T-helper 17 cell (primary cell): ENCODE measurements at places on chromosomes 4 and X. TPM values are rescaled to one million over a fixed set of nuclear protein-coding genes. Genes with fewer than 3 reads are reported as not detected.

CNKSR2 gene
- 4.4 TPM for total RNA-seq

ANXA5 gene
- total RNA-seq: 103 TPM

GRCh38 chr4:125303821-125304220, 10.9 kb upstream of the FAT4 start:
- H3K36me3 ChIP-seq: no peaks in the 10 kb centered on the region
- H3K27ac ChIP-seq: no peak overlapping the region
- DNase-seq: no peak
- H3K4me1 ChIP-seq: no peaks in the 10 kb centered on the region

DNA sequence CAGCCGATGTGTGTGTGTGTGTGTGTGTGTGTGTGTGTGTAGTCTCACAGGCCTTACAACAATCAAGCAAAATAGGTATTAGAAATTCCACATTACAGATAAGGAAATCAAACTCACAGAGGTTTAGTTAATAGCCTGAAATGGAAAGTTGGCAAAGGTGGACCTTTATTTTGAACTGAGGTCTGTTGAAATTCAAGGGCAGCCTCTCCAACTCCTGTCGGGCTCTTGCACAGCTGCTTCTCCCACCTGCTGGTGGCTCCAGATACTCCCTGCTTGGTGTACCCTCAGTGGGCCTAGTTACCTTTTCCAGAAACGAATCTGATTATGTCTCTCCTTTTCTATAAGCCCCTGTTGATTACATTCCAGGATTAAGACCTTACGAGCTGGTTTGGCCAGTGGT, 195.9 kb downstream of the MGST2 start:
- H3K4me3 ChIP-seq: no peak overlapping the region
- H3K36me3 ChIP-seq: peaks cover 3% of the 10 kb centered on the region
- DNase-seq: no peak
- peaks cover 14% of the 10 kb centered on the region for H3K27me3 ChIP-seq
- H3K27ac ChIP-seq: no peak overlapping the region

- no peak overlapping the region for H3K4me3 ChIP-seq
- DNase-seq: no peak
- H3K4me1 ChIP-seq: no peaks in the 10 kb centered on the region
- H3K36me3 ChIP-seq: no peaks in the 10 kb centered on the region
Observed at GRCh38 chr4:23922013-23922412, 32.2 kb upstream of the PPARGC1A start.

ADRA2C gene
- not detected for total RNA-seq

DNA sequence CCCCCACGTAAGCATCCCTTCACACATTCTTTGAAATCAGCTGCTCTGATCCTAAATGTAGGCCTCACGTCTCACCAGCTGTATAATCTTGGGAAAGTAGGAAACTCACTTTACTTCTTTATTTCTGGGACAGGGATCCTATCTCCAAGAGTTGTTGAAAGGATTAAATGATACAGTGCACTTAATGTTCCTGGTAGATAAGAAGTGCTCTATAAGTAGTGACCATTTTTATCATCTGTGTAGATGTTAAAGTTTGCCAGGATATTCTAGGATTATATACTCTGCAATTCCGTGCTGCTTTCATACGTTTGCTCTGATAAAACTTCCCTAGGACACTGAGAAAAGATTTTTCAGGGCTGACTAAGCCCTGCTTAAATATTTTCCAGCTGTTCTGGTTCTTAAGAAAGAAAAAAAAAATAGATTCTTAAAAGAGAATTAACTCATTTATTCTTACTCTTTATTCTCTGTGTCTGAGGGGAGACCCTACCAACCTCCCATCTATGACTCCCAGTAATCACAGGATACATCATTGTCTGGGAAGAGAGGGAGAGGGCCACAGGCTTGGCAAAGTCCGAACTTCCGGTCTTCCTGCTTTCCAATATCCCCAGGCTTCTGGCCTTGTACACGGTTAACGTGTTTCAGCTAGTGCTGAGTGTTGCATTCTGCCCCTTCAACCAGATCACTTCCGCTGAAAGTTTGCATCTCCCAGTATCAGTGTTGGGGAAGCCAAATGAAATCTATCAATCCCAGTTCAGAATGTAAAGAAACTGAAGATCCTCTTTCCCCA, 269.2 kb downstream of the TRIML1 start:
- H3K4me3 ChIP-seq: no peak overlapping the region
- H3K27me3 ChIP-seq: no peaks in the 10 kb centered on the region
- H3K4me1 ChIP-seq: no peaks in the 10 kb centered on the region

DNA sequence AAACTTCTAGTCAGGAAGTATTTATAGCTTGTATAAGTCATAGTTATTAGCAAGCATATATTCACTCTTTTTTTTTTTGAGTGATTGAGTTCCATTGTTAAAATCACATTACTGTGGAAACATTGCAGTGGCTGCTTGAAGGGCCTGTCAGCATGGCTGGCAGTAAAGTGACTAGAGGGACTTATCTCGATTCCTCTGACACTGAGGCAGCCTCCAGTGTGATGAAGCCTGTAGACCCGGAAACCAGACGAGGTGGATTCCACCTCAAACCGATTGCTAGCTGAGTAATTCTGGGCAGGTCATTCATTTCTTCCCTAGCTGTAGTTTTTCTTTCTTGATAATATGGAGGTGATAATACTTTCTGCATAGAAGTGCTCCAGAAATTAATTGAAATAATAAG, 4.7 kb downstream of the FAM149A start:
- no peak overlapping the region for H3K4me3 ChIP-seq
- no peak for DNase-seq

- H3K27me3 ChIP-seq: peaks cover 75% of the 10 kb centered on the region
- H3K4me1 ChIP-seq: peaks cover 25% of the 10 kb centered on the region
- H3K36me3 ChIP-seq: peaks cover 8% of the 10 kb centered on the region
- H3K27ac ChIP-seq: peak within 1 kb of the TSS; percentile 47
- H3K4me3 ChIP-seq: peak within 1 kb of the TSS; percentile 90
Observed at GRCh38 chr4:107035819-107036583, at the start of gene DKK2. DKK2 (minus strand) TSS chr4:107036313; CDS start chr4:107035591, 722 bp downstream.

GRCh38 chrX:9775930-9776329, 10.3 kb upstream of the GPR143 start:
- no peak overlapping the region for H3K4me3 ChIP-seq
- no peak for DNase-seq
- no peaks in the 10 kb centered on the region for H3K36me3 ChIP-seq
- H3K27me3 ChIP-seq: peaks cover 13% of the 10 kb centered on the region
- H3K27ac ChIP-seq: no peak overlapping the region
- H3K4me1 ChIP-seq: peaks cover 2% of the 10 kb centered on the region

MID1IP1 gene
- total RNA-seq: 33.0 TPM

ETDA gene
- total RNA-seq: not detected

MID2 gene
- 14.0 TPM for total RNA-seq

L1CAM gene
- total RNA-seq: 2.3 TPM

GRCh38 chrX:85544609-85545008, 165.1 kb upstream of the POF1B start:
- no peak for DNase-seq
- no peaks in the 10 kb centered on the region for H3K36me3 ChIP-seq
- no peaks in the 10 kb centered on the region for H3K27me3 ChIP-seq
- H3K4me1 ChIP-seq: no peaks in the 10 kb centered on the region

RXFP1 gene
- total RNA-seq: not detected

- H3K4me1 ChIP-seq: no peaks in the 10 kb centered on the region
- H3K36me3 ChIP-seq: no peaks in the 10 kb centered on the region
- no peak for DNase-seq
- no peak overlapping the region for H3K4me3 ChIP-seq
Observed at GRCh38 chrX:8147226-8147625, 23.8 kb downstream of the VCX2 start.

GATA1 gene
- 7.6 TPM for total RNA-seq

- no peak overlapping the region for H3K4me3 ChIP-seq
- no peaks in the 10 kb centered on the region for H3K36me3 ChIP-seq
- no peaks in the 10 kb centered on the region for H3K27me3 ChIP-seq
- DNase-seq: no peak
- no peaks in the 10 kb centered on the region for H3K4me1 ChIP-seq
- no peak overlapping the region for H3K27ac ChIP-seq
Observed at GRCh38 chrX:154649503-154650220, 3.7 kb downstream of the CTAG2 start.
